GM12892 (cell line): ENCODE measurements at places on chromosomes 11 and 22.

DNA sequence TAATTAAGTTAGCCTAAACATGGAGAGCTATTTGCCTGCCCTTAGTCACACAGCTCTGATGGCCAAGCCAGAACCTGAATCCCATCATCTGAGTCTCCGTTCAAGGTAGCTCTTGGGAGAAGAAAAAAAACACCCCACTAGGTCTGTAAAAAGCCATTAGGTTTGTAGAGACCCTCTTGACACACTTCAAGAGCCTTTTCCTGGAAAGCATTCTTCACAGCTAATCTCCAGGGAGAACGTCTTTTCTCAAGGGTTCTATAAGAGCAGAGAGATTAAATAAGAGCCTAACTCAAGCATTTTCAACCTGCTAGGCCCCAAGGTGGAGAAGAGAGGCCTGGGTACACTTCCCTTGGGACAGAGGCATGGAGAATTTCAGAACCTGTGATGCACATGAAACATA is 61.6 kb upstream of the NAV2 start:
- DNase-seq, result no peak

DNA sequence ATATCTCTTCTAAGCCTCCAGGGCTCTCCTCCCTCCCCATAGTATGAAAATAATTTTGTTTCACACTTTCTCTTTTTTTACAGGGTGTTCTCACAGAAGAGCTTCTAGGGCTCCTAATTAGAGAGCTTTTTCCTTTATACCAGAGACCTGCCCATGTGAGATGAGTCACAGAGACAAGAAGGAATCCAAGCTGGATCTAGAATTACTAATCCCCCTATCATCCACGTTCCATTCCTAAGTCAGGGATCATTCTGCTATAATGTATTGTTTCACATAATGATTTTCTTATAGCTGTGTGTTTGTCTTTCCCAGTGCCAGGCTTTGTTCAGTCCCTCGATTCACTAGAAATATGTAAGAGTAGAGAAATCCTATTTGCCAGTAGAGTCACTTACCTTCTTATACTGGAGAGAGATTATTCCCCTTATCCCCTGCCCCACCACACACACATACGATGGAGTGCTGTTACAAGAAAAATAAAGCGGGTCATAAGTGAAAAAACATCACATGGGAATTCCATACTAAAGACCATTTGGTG is 778.3 kb upstream of the LRRC4C start:
- no peak for DNase-seq

DNA sequence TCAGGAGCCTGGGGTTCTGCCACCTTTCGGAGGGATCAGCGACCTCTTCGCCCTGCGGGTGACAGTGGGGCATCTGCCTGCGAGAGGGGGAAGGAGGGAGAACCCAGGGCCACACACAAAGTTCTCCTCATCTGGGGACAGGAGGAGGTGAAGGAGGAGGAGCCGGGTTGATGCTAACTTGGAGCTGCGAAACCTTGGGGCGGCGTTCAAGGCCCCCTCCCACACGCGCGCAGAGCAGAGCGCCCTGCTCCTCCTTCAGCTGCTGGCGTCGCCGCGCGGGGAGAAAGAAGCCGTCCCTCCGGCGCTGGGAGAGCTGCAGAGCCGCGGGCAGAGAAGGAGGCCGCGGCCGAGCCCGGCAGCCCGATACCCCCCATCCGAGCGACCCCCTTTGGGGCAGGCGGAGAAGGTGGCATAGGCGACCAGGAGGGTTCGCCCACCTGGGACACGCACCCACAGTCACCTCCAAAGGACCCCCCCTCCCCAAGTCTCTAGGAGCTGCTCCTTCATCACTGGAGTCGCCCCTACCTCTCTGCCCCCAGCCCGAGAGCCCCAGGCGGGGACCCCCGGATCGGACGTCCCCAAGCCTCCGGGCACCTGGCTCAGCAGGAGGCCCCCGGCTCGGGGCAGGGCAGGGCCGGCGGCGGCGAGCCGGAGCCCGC is at the start of gene RASD2:
RASD2 (plus strand) TSS at position 237 of the 659 bp plus-strand sequence. CDS start 5,979 bp downstream, outside the sequence.
- DNase-seq, result no peak

- DNase-seq, result peak; percentile 41
Observed at GRCh38 chr22:48098921-48099245, 1336.4 kb downstream of the TBC1D22A start.

DNA sequence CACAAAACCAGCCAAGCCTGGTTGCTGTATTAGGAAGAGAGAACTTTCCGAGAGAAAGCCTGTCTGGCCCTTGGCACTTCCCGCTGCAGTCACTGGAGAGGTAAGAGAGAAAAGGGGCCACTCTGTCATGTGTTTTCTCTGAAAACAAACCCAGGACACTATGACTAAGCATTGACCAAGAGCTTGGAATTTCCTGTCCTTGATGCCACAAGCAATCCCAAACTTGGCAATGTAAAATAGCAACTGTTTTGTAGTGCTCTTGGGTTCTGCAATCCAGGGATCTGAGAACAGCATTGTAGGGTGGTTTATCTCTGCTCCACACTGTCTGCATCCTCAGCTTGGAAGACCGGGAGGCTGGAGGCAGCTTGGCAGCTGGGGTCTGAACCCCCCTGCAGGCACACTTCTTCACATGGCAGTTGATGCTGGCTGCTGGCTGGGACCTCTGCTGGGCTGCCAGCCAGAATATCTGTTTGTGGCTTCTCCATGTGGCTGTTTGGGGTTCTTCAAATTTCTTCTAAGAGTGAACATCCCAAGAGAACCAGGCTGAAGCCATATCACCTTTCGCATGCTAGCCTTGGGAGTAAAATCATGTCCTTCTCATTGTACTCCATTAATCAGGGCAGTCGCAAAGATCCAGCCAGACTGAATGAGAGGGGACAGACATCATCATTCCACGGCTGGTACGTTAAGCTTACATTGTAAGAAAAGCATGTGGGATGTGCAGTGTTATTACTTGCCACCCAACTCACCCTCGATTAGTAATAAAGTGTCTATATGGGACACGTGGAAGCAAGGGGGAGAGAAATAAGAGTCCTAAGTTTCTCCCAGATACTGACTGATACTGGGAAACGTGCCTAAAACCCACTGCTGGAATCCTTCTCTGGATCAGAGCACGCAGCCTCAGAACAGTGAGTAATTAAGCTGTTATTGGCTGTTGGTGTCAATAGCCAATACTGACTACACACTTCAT is 537.4 kb upstream of the B3GAT1 start:
- no peak for DNase-seq

GRCh38 chr11:132300283-132300682 is 929.9 kb downstream of the NTM start:
- DNase-seq, result no peak
